ENCODE measurements at places on chromosomes 7 and 10. TPM values are rescaled to one million over a fixed set of nuclear protein-coding genes. Genes with fewer than 3 reads are reported as not detected.

The CYP2C19 gene
- total RNA-seq, result 6.1 TPM

The PRKAR2B gene
- total RNA-seq, result 16.5 TPM

The COPG2 gene
- total RNA-seq, result 15.7 TPM

The PCDH15 gene
- total RNA-seq, result 0.25 TPM

The CRYGN gene
- not detected for total RNA-seq

Data from vagina (tissue), 2 donors.